B cell (primary cell): ENCODE measurements at places on chromosomes 5 and 9.

DNA sequence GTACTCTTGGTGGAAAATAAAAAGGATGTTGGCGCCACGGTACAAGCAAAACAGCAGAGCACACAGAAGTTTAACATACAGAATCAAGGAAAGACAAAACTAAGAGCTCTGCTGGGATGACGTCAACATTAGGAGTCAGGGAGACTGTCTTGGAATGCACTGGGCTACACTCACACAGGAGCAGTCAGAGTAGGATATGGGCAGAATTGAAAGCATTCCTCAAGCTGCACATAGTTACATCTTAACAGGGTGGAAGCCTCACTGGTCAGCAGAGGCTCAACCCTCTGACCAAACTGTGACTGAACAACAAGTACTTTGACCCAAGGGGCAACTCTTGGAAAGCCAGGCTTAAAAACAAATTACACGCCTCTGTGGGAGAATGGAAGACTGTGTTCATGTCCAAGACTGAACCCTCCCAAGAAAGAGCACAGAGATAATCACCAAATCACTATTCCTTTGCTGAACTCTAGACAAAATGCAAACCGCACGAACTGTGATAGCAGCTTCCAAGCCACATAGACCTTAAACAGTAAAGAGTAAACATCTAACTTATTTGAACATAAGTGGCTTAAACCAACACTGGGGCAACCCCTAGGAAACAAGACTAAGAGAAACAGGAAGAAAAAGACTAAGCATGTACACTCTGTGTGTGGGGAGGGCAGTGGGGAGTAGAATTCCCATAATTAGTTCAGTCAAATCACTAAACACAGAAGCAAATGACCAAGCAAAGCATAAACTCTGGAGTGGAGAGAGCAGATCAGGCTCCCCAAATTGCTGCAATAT, 772.7 kb downstream of the PRELID2 start:
- no peak for DNase-seq

GRCh38 chr5:77791356-77791755, 15.2 kb upstream of the TBCA start:
- no peak for DNase-seq

DNA sequence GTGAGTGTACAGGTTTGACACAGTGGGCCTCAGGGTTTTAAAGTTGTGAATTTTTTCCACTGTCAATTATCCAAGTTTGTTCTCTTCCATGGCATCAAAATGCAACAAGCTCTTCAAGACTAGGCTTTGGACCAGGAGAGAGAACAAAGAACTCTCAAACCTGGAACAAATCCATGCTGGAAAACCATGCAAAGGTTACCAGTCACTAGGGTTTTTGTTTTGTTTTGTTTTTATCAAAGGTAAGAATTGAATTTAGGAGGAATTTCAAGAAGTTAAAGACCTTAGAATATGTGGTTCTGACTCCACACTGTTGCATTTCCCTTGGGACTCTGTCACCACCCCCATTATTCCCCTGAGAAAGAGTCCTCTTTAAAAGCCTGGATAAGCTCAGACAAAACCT, 191.1 kb upstream of the PIK3R1 start:
- DNase-seq: no peak

GRCh38 chr5:116371935-116372334, 202.7 kb downstream of the SEMA6A start:
- DNase-seq: no peak
